HS-27A (cell line): ENCODE measurements at places on chromosomes 13 and 19.
A peak's percentile ranks its signal among the peaks of the same experiment; 100 is the strongest.

DNA sequence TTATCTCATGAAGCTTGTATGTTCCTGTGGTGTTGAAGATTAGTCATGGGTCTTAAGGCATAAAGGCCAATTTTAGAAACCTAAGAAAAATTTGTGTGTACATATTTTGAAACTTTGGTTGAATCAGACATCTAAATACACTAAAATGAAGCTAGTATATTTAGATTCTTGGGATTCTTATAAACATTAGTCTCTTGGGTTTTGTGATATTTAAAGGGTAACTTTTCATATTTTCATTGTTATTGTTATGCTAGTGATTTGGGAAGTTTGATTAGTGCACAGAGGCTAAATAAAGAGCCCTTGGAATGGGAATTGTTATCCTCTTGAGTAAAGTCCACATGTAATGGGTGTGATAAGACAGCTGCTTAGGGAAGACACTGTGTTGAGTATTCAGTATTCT is 24.5 kb downstream of the UBA2 start:
- DNase-seq, result peak; percentile 31

DNA sequence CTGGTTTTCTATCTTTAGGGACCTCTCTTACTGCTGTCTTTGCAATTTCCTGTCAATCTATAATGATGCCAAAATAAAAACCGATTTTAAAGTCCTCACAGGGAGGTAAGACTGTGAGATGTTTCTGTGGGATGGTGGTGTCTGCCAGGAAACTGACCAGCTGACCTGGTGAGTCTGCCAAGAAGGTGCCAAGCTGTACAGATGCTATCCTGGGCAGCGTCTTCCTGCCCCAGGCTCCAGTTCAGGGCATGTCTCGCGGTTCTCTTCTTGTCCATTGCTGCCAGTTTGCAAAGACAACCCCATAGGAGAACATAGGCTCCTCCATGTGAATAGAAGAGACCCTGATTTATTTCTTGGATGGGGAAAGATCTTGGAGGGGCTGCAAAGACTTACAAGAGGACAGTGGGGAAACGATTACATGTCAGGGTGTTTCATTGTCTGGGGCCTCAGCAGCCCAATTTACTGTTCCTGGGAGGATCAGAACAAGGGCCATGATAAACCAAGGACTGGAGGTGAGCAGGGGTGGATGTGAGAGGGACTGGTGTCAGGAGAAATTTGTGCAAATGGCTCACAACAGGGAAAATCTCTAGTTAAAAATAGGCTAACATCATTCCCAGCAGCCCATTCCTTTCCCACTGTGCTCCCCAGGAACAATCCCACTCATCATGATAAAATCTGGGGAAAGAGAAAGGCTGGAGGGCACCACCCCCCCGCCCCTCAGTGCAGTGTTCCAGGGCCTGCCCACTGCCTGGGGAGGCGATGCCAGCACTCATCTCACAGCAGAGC is 42.7 kb upstream of the VSTM2B start:
- DNase-seq, result no peak

DNA sequence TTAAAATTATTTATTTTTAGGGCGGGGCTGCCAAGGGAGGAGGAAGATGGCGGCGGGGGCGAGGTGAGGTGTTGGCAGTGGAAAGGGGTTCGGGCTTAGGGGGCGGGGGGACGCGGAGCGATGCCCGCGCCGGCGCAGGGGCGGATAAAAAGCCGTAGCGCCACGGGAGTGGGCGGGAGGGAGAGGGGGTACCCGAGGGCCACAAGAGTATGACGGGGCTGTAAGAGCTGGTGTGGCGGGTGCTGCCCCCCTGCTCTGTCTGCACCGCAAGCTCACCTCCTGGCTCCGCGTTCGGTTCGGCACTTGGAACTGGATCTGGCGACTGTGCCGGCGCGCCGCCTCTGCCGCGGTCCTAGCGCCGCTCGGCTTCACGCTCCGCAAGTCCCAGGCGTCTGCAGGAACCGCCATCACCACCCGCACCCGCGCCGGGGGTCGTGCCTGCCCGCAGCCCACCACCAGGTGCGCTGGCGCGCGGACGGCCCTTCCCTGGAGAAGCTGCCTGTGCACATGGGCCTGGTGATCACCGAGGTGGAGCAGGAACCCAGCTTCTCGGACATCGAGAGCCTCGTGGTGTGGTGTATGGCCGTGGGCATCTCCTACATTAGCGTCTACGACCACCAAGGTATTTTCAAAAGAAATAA is 265.2 kb upstream of the SGCG start:
- no peak for DNase-seq

DNA sequence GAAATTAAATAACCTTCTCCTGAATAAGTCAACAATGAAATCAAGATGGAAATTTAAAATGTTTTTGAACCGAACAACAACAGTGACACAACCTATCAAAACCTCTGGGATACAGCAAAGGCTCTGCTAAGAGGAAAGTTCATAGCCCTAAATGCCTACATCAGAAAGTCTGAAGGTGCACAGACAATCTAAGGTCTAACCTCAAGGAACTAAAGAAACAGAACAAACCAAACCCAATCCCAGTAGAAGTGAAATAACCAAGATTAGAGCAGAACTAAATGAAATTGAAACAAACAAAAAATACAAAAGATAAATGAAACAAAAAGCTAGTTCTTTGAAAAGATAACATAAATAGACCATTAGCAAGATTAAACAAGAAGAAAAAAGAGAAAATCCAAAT is 9.0 kb downstream of the UGGT2 start:
- no peak for DNase-seq

- DNase-seq, result no peak
These were observed 659 bp downstream of the GNA11 start for GRCh38 chr19:3094601-3095440.

GRCh38 chr13:110250258-110250891 is 56.6 kb downstream of the COL4A1 start:
- no peak for DNase-seq

GRCh38 chr13:99322297-99323103 is 15.3 kb upstream of the GPR183 start:
- peak; percentile 26 for DNase-seq

- no peak for DNase-seq
These were observed 809 bp downstream of the MYO1F start for GRCh38 chr19:8576273-8576993.

DNA sequence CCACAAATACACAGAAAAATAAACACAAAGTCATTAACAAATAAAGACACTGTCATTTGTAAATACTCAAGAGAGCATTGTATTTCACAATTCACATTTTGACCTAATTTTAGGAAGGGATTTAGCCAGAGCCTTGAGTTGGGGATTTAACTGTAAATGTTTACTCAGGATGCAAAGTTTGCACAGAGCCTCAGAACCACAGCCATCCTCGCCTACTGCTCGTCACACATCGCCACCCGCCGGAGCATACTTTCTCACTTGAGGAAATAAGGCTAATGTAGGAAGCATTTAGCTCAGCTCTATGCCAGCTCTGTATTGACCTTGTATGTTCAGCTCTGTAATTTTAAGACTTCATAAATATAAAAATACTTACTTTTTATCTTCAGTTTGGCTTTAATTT is 442.7 kb downstream of the OXGR1 start:
- DNase-seq, result no peak

DNA sequence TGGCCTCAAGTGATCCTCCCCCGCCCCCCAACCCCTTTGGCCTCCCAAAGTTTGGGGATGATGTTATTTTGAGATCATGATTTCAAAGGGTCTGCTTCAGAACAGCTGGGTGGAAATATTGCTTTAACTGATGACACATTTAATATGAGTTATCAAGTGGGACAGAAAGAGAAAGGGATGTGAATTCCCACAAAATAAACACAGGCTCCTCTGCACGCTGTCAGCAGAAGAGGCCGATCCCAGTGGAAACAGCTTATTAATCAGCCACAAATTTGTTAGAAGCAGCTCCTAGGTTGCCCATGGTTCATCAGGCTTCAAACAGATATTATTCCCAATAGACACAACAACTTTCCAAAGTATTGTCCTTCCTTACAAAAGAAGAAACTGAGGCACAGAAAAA is 4.7 kb downstream of the DCLK1 start:
- DNase-seq, result no peak

DNA sequence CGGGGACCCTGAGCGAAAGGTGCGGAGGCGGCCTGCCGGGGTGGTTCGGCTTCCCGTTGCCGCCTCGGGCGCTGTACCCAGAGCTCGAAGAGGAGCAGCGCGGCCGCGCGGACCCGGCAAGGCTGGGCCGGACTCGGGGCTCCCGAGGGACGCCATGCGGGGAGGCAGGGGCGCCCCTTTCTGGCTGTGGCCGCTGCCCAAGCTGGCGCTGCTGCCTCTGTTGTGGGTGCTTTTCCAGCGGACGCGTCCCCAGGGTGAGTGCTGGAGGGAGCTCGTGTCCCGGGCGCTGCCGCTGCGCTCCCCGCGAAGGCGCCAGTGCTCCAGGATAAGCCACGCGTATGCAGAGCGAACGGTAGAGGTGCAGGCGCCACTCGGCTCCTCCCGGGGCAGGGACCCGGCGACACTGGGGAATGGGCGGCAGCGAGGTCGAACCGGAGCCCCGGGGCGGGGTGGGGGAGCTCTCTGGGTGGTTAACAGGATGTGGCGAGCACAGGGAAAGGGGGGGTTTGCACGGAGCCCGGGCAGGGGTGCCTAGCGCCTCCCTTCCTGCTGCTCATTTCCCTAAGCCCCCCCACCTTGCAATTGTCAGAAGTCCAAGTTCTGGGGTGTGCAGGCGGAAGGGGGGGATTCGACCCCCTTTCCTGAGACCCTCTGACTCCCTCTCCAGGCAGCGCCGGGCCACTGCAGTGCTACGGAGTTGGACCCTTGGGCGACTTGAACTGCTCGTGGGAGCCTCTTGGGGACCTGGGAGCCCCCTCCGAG is at the start of gene IL27RA:
Gene IL27RA, plus strand, starts transcription at position 44 of the 762 bp plus-strand sequence. Its CDS starts 111 bp downstream, at position 155.
- no peak for DNase-seq

- no peak for DNase-seq
These were observed 1.6 kb upstream of the APOC1 start for GRCh38 chr19:44912854-44913253.

DNA sequence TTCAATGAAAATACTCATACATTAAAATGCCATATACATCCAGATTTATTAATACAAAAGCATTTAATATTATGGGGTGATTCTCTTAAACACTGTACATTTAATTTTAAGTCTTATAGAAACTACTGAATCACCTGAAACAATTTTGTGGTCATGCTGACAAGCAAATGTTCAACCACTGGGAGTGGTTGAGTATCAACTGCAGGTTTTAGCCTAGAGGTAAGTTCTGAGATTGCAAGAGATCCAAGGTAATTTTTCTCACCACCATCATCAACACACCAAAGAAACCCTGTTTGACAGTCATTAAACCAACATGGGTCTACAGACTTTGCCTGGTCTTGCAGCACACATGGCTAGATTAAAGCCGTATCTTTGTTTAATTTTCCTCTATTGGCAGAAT is 196.3 kb downstream of the LHFPL6 start:
- DNase-seq, result no peak

GRCh38 chr13:34826432-34826831 is 115.6 kb upstream of the NBEA start:
- DNase-seq, result no peak

DNA sequence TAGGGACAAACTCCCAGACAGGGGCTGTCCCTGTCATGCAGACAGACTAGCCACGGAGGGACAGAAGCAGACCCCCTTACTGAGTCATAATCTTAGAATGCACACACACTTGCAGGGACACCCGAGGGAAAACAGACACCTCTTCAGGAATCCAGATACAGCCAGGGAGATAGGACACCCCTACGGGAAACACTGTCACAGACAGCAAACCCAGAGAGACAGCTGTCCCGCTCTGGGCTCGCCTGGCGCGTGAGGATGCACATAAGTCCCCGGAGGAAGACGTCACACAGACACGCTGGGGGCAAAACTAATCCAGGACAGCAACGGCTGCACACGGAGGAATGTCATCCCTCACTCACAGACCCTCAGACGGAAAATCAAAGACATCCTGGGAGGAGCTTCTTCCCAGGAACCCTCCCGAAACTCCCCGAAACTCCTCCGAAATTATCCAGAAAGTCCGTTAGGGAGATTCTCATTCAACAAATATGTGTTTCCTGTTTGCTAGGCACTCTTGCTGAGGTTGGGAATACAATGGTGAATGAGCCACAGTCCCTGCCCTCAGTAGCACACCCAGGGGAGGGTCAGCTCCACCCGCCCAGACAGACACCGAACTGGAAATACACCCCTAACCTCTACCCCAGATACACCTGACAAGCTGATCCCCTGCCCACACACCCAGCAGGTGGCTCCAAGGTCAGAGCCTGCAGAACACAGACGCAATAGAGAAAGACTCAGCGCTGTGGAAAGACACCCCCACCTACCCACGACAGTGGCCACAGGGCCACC is 15.2 kb upstream of the TOMM40 start:
- DNase-seq, result no peak

GRCh38 chr13:66224663-66225062 is 1005.5 kb downstream of the PCDH9 start:
- DNase-seq, result no peak

- no peak for DNase-seq
These were observed 721.8 kb downstream of the PCDH9 start for GRCh38 chr13:66508153-66508909.

DNA sequence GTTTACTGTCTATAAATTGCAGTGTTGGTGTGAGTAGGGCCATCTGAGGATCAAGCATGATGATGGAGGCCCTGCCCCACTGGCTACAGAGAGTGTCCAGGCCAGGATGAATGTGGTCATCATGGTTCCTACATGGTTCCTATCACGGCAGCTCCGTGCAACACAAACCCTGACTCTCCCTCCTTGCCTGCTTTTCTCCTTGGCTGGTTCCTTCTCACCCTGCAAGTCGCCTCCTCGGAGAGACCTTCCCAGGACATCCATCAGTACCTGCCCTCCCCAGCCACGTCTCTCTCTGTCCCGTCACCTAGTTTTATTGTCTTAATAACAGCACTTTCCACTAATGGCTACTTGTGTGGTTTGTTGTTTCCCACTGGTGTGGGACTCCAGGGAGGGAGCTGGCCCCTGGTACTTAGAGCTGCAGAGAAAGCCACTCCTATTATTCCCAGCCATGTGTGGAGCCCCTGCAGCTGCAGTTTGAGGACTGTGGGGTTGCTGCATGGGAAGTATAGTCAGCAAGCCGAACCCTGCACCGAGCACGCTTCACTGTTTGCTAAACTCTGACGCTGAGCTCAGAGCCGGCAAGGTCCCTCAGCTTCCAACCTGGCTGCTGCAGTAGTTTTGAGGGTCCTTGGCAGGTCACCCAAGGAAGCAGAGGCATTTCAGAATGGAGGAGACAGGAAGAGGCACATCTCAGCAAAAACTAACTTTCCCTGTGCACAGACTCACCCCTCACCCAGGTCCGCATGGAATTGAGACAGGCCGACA is 146.4 kb upstream of the VSTM2B start:
- DNase-seq, result no peak

GRCh38 chr13:56924401-56924800 is 216.3 kb upstream of the PRR20A start:
- no peak for DNase-seq

GRCh38 chr13:40676007-40676406 is 9.6 kb upstream of the FOXO1 start:
- no peak for DNase-seq

- DNase-seq, result no peak
These were observed 135.1 kb downstream of the GPC6 start for GRCh38 chr13:93361703-93362102.

DNA sequence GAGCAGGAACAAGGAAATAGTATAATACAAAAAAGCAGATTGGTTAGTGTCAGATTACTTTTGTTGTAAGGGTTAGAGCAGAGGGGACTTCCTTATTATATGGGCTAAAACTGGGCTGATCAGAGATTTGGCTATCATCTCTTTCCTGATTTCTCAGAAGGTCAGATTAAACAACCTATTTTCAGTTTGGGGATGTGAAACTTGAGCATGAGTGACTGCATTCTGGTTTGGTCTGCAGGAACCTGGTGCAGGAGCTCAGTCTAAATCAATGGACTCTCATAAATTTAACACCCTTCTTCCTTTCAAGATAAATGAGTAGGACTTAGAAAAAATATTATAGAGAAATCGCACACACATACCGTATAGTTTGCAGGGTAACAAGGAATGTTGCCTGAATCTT is 12.9 kb upstream of the RFXAP start:
- no peak for DNase-seq
